Stimulated activated CD8-positive, alpha-beta memory T cell treated with anti-CD3 and anti-CD28 coated beads, Interleukin-15, amount 100 ng/mL, for 4 hours (primary cell): ENCODE measurements at places on chromosomes 16 and 17.

DNA sequence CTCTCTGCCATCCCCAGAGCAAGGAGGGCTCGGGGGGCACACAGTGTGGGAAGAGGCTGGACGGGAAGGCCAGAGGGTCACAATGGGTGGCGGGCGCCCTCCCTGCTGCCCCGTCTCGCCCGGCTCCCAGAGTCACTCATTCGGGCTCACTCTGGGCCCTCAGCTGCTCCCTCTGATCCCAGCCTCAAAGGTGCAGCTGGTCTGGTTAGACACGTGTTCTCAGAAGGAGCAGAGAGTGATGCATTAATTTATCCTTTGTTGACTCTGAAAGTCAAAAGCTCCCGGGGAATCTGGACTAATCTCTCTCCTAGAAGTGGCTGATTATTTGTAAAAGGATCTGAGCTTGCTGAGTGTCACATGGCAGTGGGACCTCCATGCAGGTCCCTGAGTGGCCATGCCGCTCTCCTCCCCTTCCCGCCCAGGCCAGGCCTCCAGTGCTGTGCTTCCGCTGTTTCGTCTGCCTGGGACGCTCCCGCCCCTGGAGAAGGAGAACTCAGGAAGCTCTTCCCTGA is 87.5 kb downstream of the SEC14L1 start:
- no peak for DNase-seq

DNA sequence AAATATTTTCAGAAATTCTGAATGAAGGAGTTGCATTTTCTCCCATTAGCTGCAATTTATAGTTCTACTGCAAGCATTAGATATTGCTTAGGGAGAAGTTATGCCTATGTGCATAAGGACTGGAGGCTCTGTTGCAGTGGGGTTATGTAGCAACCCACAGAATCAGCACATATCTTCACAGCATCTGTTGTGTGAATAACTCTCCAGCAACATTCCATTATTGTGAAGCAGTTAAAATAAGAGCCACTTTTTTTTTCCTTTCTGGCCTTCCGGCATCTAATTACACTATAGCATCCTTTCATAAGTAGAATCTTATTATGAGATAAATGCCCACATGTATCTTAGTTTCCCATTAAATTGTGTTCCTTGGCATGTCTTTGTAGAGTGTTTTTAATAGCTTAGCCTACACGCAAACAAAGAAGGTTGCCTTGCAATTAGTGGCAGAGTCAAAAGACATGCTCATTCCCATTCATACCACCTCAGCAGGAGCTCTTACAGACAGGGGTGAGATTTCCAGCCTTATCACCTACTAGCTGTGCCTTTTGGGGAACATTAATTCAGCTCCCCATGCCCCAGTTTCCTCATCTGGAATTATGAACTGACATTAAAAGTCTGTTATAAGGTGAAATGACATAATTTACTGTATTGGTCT is 596.0 kb upstream of the GOT2 start:
- no peak for DNase-seq

GRCh38 chr16:29315046-29315445 is 91.5 kb downstream of the NPIPB11 start:
- no peak for DNase-seq

- DNase-seq, result no peak
Observed at GRCh38 chr17:7834542-7834956, 532 bp downstream of the KDM6B start.
